CD8-positive, alpha-beta T cell (primary cell): ENCODE measurements at places on chromosomes 1 and 21. TPM values are rescaled to one million over a fixed set of nuclear protein-coding genes. Genes with fewer than 3 reads are reported as not detected.

GRCh38 chr21:26769613-26770188 is 75.5 kb downstream of the ADAMTS1 start:
- peak; percentile 5 for DNase-seq

- no peak for DNase-seq
Observed at GRCh38 chr1:47647327-47647845, 209.5 kb downstream of the FOXD2 start.

- DNase-seq = no peak
Observed at GRCh38 chr1:163912170-163912884, 590.6 kb downstream of the NUF2 start.

DNA sequence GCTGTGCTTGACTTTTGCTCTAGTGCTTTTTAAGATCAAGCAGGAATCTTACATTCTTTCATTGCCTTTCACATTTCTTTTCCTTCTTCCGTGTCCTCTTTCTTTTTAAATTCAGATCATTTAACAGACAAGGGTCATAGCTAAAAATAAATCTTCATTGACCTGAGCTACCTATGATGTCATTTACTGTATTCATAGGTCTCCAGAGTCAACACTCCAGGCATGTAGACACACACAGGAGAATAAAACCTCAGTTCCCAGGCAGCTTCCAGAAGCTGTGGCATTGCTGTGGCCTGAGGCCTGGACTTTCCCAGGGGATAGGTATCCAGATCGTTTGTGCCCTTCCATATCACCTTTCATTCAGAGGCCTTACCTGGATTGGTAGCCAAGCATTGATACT is 38.5 kb upstream of the ENAH start:
- DNase-seq = no peak

Gene HOOK1
- total RNA-seq = 14.4 TPM
